ENCODE measurements at places on chromosomes 4 and X.

DNA sequence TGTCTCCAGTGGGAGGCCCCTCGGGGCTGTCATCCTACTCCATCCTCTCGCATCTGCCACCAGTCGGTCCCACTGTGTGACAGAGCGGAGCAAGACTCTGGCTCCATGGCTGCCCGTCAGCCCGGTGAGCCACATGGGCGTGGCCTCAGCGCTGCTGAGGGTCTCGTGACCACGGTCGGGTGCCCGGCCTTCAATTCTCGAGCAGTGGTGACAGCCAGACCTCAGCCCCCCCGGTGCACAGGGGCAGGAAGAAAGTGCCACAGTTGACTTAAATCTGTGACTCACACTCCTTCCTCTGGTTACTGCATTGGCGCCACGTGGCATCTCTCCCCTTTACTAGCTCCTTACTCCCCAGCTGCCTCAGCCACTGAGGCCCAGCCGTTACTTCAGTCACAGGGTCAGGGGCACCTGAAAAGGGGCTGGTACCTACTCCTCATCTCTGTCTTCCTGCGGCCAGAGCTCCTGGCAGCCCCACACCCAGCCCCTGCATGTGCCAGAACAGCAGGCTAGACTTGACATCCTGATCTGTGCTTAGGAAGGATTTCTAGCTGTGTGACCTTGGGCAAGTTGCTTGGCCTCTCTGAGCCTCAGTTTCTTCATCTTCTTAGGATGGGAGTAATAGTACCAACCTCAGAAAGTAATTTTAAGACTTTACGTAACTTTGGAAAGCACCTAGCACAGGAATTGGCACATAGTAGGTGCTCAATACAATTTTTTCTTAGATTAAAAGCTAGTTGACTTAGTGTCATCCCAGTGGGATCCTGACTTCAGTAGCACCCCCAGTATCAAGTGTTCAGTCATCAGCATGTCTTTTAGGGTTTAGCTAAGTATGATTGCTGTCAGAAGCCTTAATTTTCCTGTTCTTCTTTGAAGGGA lies 66.1 kb downstream of the TNIP2 start:
- DNase-seq, result no peak

DNA sequence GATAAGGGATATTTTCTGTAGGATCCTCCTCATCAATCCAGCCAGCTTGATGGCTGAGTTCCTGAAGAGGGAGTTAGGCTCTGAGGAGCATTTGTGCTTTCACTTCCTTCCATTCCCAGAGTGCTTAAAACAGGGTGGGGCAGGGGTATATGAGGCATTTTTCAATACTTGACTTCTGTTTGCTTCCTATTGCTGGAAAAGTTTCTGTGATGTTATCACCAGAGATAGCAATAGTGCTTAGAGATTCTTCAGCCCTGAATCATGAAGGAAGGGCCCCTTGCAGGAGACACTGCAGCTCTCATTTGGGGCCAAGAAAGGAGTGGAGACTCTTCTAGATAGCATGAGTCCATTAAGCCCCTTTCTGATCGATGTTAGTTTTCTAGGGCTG lies 166.7 kb upstream of the RPS6KA3 start:
- no peak for DNase-seq

- no peak for DNase-seq
Observed at GRCh38 chrX:8760021-8760420, 28.1 kb upstream of the ANOS1 start.

- no peak for DNase-seq
Observed at GRCh38 chr4:17232566-17233253, 279.2 kb downstream of the QDPR start.

GRCh38 chr4:142274137-142274536 lies 572.0 kb downstream of the INPP4B start:
- no peak for DNase-seq

- DNase-seq, result peak; percentile 87
Observed at GRCh38 chr4:1693131-1693896, 9.2 kb upstream of the FAM53A start.

- no peak for DNase-seq
Observed at GRCh38 chr4:114603497-114603896, 4.9 kb downstream of the UGT8 start.

GRCh38 chrX:13829983-13830382 lies 13.1 kb upstream of the GPM6B start:
- no peak for DNase-seq

DNA sequence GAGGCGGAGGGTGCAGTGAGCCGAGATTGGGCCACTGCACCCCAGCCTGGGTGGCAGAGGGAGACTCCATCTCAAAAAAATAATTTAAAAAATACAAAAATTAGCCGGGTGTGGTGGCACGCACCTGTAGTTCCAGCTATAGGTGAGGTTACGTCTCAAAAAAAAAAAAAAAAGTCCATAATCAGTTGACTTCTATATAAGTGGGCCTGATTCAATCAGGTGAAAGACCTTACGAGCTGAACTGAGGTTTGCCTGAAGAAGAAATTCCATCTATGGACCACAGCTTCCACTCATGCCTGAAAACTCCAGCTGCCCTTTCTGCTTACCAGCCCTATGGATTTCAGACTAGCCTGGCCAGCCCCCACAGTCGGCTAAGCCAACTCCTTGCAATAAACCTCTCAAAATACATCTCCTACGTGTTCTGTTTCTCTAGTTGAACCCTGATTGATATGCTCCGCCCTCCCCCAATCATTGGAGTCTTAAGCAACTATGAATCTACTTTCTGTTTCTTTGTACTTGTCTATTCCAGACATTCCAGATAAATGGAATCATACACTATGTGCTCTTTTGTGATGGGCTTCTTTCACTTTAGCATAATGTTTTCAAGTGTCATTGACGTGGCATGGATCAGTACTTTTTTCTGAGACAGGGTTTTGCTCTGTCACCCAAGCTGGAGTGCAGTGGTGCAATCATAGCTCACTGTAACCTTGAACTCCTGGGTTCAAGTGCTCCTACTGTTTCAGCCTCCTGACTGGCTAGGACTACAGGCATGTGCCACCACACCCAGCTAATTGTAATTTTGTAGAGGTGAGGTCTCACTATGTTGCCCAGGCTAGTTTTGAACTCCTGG lies 36.6 kb downstream of the SAT1 start:
- no peak for DNase-seq

GRCh38 chrX:49225858-49226257 lies 7.3 kb downstream of the CACNA1F start:
- DNase-seq, result no peak

GRCh38 chr4:576245-576821 lies at the start of gene TMEM271:
TMEM271 (minus strand) TSS chr4:576295; CDS start chr4:576062, 233 bp downstream.
- no peak for DNase-seq

- no peak for DNase-seq
Observed at GRCh38 chr4:15413623-15414019, 14.2 kb upstream of the C1QTNF7 start.

- no peak for DNase-seq
Observed at GRCh38 chr4:155787113-155787710, 28.4 kb downstream of the GUCY1B1 start.

GRCh38 chr4:36343501-36344175 lies 62.2 kb downstream of the DTHD1 start:
- no peak for DNase-seq

DNA sequence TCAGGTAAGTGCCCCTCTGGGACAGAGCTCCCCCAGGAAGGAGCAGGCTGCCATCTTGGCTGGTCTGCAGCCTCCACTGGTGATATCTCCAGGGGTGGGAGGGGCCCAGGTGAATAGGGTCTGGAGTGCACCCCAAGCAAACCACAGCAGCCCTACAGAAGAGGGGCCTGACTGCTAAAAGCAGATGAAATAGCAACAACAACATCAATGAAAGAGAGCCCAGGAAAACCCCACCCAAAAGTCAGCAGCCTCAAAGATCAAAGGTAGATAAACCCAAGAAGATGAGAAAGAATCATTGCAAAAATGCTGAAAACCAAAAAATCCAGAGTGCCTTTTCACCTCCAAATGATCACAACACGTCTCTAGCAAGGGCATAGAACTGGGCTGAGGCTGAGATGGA lies 92.5 kb upstream of the PAGE3 start:
- DNase-seq, result no peak

GRCh38 chr4:16140879-16141249 lies 57.0 kb upstream of the PROM1 start:
- no peak for DNase-seq

DNA sequence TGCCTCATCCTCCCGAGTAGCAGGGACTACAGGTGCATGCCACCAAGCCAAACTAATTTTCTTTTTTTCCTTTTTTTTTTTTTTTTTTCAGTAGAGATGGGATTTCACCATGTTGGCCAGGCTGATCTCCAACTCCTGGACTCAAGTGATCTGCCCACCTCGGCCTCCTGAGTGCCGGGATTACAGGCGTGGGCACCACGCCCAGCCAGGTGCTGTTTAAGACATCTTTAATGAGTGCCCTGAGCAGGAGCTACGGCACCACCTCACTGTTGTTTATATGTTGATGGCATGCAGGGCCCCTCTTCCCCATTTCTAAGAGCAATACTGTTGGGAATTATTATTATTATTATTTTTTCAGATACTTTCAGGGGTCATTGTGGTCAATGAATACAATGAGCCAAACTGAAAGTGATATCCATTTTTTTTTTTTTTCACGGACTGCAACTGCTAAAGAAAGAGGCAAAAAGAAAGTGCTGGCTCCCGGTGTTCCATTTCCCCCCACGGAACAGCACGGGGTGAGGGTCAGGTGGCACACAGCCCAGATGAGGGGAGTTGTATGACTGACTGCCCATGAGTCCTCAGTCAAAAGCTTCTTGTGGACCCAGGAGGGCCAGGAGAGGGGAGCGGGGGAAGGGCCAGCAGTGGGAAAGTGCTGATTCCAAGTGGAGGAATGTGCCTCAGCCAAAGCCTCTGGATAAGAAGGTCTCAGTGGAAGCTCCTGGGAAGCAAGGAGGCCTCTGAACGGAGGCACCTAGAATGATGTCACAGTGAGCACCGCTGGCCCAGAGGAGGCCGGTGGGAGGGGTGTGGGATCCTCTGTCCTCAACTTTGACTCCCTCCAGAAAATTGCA lies 101.8 kb upstream of the HPF1 start:
- no peak for DNase-seq

DNA sequence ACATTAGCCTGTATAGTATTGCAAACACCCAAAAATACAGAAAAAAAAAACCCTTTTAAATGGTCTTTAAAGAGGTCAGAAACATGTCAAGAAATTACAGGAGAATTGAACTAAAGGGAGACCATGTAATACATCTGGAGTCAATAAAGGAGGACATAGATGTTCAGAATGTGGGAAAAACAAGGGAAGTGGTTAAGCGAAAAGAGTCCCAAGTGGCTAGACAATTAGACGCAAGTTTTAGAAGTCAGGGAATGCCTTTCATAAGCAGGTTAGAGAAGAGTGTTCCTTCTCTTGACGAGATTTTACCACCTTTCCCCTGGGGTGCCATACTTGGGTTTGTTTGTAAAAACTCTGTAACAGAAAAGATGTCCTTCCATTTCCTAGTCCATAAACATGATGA lies 7.8 kb downstream of the LNX1 start:
- no peak for DNase-seq

DNA sequence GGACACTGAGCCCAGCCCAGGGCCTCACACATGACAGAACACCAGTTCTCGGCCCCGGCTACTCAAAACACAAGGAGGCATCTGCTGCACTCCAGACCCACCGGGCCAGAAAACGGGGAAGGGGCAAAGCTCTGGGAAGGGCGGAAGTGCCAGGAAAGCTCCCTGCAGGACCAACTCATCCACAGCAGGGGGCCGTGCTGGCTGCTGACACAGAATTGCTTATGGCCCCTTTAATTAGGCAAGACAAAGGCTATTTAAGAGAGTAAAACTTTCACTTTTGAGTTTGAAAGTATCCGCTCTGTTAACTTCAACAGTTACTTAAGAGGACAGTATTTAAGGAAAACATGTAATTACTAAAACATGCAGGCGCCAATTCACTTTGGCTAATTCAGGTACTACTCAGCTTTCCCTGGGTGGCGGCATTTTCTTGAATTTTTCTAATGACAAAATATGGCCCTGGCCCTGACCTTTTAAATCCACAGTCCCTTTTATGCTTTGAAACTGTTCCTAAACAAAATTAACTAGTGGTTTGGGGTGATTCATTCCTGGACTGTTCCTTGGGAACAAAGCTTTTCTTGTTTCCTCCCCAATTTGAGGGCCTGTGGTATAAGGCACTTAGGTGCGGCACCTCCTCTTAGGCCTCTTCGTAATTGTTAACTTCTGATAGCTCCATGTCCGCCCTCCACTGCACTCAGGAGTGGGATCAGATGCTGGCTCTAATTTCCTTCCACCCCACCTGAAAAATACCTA lies 40.4 kb downstream of the NSG1 start:
- no peak for DNase-seq

DNA sequence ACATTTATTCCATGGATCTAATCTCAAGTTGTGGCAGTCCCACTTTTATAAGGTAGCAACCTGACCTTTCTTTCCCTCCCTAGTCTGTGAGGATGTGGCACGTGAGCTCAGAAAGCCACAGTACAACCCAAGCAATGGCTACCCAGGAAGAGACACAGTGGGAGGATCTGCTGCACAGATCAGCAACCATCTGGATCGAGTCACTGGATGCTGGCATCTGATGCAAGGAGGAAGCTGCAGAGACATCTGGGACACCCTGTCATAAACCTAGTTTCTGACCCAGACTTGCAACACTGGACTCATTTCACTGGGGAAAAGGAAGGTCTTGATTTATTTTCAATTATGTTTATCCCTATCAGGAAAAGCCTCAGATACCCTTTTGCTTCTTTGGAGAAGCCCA lies 327.1 kb downstream of the PAPSS1 start:
- no peak for DNase-seq

DNA sequence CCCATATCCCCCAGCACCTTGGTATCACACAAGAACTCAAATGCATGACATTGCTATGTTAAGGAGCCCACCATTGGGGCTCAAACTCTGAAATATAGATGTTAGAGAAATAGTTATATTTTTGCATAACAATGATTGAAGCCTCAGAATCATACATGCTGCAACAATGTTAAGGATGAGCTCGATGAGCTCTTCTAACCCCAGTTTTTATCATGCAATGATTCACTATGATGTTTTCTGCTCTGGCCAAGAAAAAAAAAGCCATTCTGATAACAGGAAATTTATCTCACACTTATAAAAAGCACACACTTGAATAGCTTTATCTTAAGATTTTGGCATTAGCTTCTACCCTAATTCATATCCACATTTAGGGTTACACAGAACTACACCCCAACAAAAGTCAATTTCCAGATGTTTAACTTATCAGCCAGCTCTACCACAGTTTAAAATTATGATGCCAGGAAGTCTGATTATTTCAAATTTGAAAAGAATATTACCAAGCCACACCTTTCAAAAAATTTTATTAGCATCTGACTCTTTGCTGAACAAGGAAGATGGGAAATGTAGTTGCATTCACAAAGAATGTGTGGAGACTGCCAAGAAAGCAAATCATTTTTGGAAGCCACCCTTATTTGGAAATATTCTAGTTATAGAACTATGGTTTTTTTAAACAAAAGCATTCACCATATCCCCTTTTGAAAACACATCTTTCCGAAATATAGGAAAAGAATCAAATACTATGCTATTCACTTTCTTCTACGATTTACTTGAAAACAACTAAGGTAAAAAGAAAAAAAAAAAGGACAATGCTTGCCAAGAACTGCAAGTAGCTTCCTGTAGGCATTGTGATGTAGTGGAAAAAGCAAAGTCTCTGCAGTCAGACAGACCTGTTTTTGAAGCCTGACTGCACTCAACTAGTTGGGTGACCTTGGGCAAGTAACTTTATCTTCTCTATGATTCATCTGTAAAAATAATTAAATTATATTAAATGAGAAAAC lies 100.8 kb upstream of the PLS3 start:
- DNase-seq, result no peak
